ENCODE measurements at places on chromosomes 5 and 9.

- DNase-seq, result no peak
Observed at GRCh38 chr5:15794052-15794985, 294.3 kb downstream of the FBXL7 start.

DNA sequence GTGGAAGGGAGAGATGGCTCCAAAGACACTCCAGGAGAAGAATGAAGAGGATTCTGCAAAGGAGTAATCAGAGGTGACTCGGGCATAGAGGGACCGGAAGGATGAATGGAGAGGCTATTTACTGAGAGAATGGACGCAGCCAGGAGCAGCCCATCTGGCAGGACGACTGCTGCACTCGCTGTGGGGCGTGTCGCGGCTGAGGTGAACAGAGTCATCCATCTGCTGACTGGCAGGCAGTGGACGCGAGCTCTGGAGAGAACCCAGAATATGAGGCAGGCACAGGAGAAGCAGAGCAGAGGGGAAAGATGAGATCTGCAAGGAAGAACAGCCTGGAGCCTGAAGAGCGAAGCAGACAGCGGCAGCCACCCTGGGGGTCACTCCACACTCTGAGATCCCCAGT, 16.4 kb downstream of the FGF1 start:
- no peak for DNase-seq

- no peak for DNase-seq
Observed at GRCh38 chr5:9269014-9269413, 276.9 kb downstream of the SEMA5A start.

GRCh38 chr5:83085106-83085505, 7.8 kb downstream of the XRCC4 start:
- no peak for DNase-seq

DNA sequence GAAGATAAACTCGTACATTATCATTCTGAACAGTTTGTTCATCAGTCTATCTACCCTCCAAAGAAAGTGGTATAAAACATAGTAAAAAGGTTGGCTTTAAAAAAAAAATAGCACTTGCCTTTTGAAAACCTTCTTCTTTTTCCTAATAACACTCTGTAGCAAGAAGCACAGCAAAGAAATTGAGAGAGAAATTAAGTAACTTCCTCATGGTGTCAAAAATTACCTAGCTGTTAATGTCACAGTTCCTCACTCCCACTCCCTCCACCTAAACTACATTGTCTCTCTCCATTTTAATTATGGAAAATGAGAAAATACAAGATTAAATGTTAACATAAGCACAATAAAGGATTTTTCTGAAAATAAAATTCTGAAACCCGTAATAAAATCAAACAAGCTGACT, 72.2 kb downstream of the CERT1 start:
- DNase-seq, result no peak

- DNase-seq, result no peak
Observed at GRCh38 chr5:136430081-136430480, 64.7 kb upstream of the TRPC7 start.

GRCh38 chr5:139774980-139775661, 20.5 kb upstream of the PSD2 start:
- DNase-seq, result no peak

DNA sequence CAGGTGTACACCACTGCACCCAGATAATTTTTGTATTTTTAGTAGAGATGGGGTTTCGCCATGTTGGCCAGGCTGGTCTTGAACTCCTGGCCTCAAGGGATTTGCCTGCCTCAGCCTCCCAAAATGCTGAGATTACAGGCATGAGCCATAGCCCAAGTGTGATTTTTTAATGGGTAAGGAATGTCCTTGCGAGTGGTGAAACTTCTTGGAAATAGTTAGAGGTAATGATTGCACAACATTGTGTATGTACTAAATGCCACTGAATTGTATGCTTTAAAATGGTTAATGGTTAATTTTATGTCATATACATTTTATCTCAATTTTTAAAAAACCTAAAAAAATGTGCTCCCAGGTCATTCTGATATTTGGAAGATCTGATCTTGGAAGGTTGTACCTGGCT, 59.9 kb upstream of the IL6ST start:
- no peak for DNase-seq

DNA sequence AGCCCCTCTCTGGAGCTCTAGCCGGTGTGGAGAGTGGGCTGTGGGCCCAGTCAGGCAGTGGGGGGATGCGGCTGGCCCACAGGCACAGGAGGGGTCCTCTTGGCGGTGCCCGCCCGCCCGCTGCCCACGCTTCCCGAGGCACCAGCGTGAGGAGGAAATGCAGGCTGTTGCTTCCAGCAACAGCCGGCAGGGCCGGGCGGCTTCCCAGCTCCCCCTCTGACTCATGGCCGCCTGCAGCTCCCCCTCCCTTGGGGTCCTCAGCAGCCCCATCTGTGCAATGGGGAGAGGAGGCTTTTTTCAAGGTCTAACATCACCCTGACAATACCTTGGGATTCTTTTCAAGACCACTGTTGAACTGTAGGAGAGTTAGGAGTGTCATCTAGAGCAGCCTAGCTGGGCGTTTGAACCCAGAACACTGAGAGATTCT, 10.4 kb downstream of the CXXC5 start:
- DNase-seq, result no peak

GRCh38 chr5:8953016-8953415, 592.9 kb downstream of the SEMA5A start:
- no peak for DNase-seq

DNA sequence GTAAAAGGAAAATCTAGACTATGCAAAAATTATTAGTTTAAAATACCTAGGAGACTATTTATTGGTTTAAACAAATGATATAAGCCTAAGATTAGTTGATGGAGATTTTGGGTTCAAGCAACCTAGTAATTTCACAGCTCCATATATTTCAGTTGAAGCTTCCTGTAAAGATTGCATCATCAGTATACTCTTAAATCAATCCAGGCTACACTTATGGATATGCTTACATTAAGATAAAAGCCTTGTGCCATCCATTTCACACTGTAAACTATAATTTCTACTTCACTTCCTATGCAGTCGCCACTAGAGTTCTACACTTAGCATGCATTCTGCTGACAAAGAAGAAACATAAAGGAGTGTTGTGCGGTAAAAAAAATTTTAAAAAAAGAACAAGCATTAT, 7.3 kb upstream of the LIX1 start:
- no peak for DNase-seq

GRCh38 chr9:128916204-128916603, 4.6 kb upstream of the PHYHD1 start:
- no peak for DNase-seq

GRCh38 chr5:86360801-86361200, 256.9 kb upstream of the COX7C start:
- no peak for DNase-seq

DNA sequence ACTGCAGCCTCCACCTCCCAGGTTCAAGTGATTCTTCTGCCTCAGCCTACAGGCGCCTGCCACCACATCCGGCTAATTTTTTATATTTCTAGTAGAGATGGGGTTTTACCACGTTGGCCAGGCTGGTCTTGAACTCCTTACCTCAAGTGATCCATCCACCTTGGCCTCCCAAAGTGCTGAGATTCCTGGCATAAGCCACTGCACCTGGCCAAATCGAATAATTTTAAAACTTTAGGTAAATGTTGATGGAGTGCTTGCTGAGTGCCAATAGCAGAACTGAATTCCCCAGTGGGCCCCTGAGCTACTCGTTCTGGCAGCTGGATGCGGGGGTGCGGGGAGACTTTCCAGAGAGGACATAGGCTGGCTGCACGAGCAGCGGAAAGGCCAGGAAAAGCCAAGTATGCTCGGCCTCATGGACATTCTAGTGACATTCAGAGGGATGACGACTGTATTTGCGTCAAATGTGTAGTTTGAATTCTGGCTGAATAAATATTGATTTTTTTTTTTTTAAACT, 16.8 kb downstream of the TRAF2 start:
- DNase-seq, result no peak

GRCh38 chr9:115615000-115615401, 497.0 kb upstream of the TNC start:
- no peak for DNase-seq

GRCh38 chr5:126277762-126278161, 145.4 kb upstream of the GRAMD2B start:
- no peak for DNase-seq

GRCh38 chr5:1467341-1468246, 22.4 kb upstream of the SLC6A3 start:
- DNase-seq, result no peak

DNA sequence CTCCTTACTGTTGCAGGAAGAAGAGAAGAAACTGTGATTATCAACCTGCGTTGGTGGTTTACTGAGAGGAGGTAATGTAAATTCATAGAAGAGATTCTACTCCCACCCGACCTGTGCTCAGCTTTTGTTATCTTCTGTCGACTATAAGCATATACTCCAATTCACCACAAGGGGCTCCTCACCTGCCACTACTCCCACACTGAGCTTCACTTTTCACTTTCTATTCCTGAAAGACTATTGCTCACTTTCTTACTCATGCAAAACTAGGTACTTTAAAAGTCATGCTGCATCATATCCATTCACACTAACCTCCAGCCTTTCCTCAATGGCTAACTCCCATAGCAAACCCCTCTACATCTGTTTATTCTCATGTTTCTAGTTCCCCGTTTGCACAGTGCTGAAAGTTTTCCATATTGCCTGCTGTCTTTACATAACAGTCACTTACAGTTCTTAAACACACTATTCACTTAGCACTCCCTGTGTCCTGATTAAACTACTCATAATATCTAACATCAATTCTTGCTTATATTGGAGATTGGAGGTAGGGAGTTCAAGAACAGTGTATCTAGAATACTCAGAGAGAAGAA, 1062.6 kb downstream of the NR2F1-AS1 start:
- no peak for DNase-seq

DNA sequence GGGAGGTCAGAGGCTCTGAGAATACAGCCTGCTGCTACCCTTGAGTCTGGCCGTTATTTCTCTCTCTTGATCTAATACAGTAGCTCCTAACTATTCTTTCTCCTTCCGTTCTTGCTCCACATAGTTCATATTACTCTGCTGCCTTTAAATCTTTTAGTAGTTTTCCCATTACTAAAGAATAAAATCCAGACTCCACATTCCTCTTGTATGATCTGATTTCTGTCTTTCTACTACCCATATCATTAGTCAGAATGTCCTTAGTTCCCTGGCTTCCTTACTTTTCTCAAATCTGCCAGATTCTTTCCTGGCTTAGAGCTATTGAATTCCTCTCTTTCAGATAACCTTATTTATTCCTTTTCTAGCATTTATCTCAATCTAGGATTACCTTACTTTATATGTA, 40.0 kb downstream of the MARCHF6 start:
- no peak for DNase-seq

GRCh38 chr5:36832274-36832673, 44.3 kb upstream of the NIPBL start:
- DNase-seq, result no peak

- no peak for DNase-seq
Observed at GRCh38 chr9:132241483-132241839, 79.6 kb downstream of the NTNG2 start.

- DNase-seq, result no peak
Observed at GRCh38 chr5:145124806-145125205, 710.3 kb downstream of the PRELID2 start.

DNA sequence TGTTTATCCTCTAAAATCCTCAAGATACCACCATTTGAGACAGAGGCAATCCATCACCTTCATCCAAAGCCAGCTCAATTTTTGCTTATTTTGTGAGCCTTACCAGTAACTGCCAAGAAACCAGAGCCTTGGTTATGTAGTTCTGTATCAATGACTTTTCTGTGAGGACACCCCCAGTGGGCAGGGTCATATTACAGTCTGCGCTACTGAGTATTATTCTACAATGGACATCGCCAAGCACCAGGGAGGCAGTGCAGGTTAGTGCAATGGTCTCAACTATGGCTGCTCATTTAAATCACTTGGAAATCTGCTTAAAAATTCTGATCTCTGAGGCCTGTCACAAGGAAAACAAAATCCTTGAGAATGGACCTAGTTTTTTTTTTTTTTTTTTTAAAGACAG, 90.5 kb upstream of the NIPAL4 start:
- DNase-seq, result no peak

- no peak for DNase-seq
Observed at GRCh38 chr9:130599625-130600024, 20.2 kb downstream of the FUBP3 start.

- DNase-seq, result no peak
Observed at GRCh38 chr9:35840881-35841644, 12.0 kb downstream of the TMEM8B start.

- DNase-seq, result no peak
Observed at GRCh38 chr9:99385215-99385614, 163.1 kb downstream of the SEC61B start.

DNA sequence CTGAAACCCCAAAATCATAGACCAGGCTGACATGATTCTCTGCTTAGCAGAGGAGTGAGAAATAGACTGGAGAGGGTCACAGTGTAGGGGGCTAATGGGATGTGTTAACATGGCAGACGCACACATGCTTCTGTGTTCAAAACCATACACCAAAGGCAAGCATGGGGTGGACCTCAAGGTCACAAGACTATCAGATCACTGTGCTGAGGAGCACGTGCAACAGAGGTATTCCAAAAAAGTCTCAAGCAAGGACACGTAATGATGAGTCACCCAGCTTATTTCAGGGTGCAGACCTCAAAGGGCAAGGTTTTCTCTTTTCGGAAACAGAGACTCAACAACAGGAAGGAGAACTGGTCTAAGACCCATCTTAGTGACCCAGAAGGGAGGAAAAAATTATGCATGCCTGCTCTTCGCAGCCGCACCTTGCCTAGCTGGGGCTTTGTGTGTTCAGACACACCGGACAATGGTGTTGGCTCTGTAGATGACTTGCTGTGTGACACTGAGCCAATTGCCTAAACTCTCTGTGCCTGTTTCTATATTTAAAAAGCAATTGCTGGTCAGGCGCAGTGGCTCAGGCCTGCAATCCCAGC, 20.3 kb downstream of the WHRN start:
- DNase-seq, result peak; percentile 92

DNA sequence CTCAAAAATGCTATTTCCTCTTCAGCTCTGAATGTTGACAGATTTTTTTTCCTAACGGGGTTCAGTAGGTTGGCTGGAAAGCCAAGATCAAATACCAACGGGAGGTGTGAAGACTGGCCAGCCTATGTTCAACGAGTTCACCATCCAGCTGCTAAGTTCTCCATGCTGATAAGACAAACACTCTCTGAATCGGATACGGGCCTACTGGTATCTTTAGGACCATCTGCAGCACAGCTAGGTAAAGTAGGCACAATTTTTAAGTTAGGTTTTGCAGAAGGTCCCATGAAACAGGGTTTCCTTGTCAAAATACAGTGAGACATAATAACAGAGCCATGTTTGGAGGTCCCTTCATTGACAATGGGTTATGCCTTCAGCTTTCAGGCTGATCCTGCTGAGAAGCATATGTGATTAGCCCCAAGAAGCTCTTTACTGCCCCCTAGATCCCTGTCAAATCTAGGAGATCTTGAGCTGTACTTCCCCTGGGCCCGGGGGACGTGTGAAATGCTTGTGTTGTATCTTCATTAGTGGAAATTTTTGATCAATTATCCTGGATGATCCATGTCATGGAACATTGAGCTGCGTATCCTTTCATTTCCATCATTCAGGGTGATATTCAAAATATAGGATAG, 60.6 kb downstream of the PGM5 start:
- DNase-seq, result no peak
